HCT116 (cell line): ENCODE measurements at places on chromosomes 13 and 19. TPM values are rescaled to one million over a fixed set of nuclear protein-coding genes. Genes with fewer than 3 reads are reported as not detected.

ZNF575 gene
- total RNA-seq = 1.9 TPM

KCNN4 gene
- total RNA-seq = 72.9 TPM

SUGT1 gene
- 75.6 TPM for total RNA-seq

FUT6 gene
- total RNA-seq = not detected
